ENCODE measurements at places on chromosomes 7 and 10. TPM values are rescaled to one million over a fixed set of nuclear protein-coding genes. Genes with fewer than 3 reads are reported as not detected.

Gene MSMB
- total RNA-seq = not detected

Gene SFTPA1
- not detected for total RNA-seq

Gene WDR86
- total RNA-seq = not detected

Gene SKIDA1
- 1.1 TPM for total RNA-seq

Gene ZNF25
- 1.1 TPM for total RNA-seq

Gene SKAP2
- total RNA-seq = 21.3 TPM

Gene DLX5
- not detected for total RNA-seq

Gene SLC26A5
- total RNA-seq = not detected

Gene HBP1
- 19.9 TPM for total RNA-seq

Gene STAM
- 22.9 TPM for total RNA-seq

Gene ODAD2
- total RNA-seq = not detected

Gene CALHM2
- 4.8 TPM for total RNA-seq

Gene FERD3L
- total RNA-seq = not detected

Gene ASIC3
- total RNA-seq = 9.5 TPM

Gene GPC2
- 0.96 TPM for total RNA-seq

Gene C10orf67
- total RNA-seq = not detected

Gene SFMBT2
- total RNA-seq = 6.2 TPM

Gene HOXA11
- total RNA-seq = 0.74 TPM

Gene SPDYE6
- not detected for total RNA-seq

Gene GIMAP7
- not detected for total RNA-seq

Gene SPDYE5
- total RNA-seq = not detected

Gene PRLHR
- not detected for total RNA-seq

Gene IL15RA
- 2.8 TPM for total RNA-seq

Gene GPR22
- not detected for total RNA-seq

Gene CFAP43
- total RNA-seq = 0.19 TPM

Gene MMP21
- total RNA-seq = not detected

Gene CPN1
- total RNA-seq = 0.28 TPM

Gene TRIL
- not detected for total RNA-seq

Gene VIPR2
- not detected for total RNA-seq

Gene MYPN
- total RNA-seq = 2.3 TPM

Gene CDCA7L
- total RNA-seq = 18.1 TPM

Gene TMEM184A
- 10.3 TPM for total RNA-seq

Gene WEE2
- total RNA-seq = not detected

Gene PRRT4
- total RNA-seq = 0.36 TPM
